Stimulated activated CD8-positive, alpha-beta memory T cell treated with anti-CD3 and anti-CD28 coated beads, Interleukin-15, amount 100 ng/mL, for 1 hour (primary cell): ENCODE measurements at places on chromosomes 12 and 14.

- DNase-seq: no peak
Observed at GRCh38 chr12:69901221-69901905, 76.3 kb downstream of the MYRFL start.

- no peak for DNase-seq
Observed at GRCh38 chr12:94677778-94678177, 27.4 kb upstream of the TMCC3 start.

DNA sequence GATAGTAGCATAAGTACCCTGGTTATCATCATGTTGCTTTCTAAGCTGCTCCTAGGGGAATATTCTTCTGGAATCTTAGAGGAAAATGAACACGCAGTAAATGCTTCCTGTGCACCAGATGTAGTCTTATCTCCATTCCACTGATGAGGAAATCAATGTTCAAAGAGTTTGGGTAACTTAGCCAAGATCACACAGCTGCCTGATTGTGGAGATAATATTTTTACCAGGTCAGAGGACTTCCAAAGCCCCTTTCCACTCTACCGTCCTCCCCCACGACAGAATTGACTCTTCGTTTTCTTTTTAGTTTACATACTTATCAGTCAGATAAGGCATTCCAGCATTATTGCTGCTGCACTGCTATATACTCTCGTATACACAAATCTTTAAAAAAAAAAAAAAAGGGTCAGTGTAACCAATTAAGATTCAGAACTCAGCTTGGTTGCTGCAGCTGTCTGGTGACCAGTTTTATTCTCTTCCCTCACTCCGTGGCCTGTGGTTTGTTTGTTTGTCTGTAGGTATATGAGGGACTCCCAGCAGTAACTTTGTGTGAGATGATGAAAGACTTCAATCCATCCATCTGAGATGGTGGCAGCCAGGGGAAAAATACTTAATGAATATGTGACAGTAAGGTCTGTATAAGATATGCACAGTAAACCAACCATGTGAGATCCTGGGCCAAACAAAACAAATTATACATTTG, 110.5 kb downstream of the TGFB3 start:
- no peak for DNase-seq

DNA sequence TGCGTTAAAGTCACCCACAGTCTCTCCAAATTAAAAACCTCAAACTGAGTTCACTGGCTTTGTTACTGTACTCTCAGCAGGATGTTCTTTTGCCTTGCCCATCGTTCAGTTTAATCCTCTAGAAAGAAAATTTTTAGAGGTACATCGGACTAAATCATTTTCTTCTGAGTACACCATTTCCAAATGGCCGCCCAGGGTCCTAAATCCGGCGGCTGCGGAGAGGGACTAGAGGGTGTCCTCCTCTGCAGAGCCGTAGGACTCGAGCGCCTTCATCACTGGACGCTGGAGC, 1.4 kb downstream of the LIN7A start:
- no peak for DNase-seq

DNA sequence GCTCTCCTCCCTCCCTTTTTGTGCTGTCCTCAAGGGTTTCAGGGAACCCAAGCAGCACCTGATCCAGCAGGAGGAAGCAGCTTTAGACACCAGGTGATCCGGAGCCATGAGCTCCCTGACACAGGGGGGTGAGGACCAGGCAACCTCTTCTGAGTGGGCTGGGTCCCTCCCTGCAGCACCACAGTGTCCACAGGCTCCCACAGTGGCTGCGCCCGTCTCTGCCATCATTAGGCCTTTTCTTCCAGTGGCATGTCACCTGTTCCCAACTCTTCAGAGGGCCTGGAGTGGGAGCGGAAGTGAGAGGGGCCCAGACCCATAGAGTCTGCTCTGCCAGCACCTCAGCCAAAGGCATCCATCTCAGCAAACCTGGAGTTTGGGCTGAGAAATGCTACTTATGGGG, 421 bp upstream of the KRT76 start:
- no peak for DNase-seq
